ENCODE measurements at places on chromosomes 1 and 21. TPM values are rescaled to one million over a fixed set of nuclear protein-coding genes. Genes with fewer than 3 reads are reported as not detected.

BGLAP gene
- total RNA-seq = 1.8 TPM

TNFRSF25 gene
- 22.7 TPM for total RNA-seq

GRCh38 chr1:228528612-228529011 lies 41.4 kb downstream of the RNF187 start:
- no peak for DNase-seq

DNA sequence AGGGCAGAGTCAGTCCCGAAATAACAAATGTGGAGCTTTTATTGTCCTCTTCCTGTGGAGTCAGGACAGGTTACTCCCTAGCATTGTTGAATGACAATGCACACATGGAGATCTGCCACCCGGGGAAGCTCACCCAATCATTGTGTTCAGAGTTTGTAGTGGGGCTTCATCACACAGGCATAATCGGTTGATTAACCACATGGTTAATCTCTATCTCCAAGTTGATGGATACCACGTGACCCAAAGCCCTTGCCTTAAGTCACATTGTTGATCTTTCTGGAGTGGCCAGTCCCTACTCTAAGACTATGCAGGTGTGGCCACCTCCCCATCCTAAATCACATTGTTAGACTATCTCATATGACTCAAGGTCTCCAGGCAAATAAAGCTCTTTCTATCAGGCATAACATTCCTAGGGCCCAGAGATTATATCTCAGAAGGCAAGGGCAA lies 2.6 kb upstream of the C1orf141 start:
- DNase-seq = no peak
